D721Med (cell line): ENCODE measurements at places on chromosomes 12 and 14.
A peak's percentile ranks its signal among the peaks of the same experiment; 100 is the strongest.

DNA sequence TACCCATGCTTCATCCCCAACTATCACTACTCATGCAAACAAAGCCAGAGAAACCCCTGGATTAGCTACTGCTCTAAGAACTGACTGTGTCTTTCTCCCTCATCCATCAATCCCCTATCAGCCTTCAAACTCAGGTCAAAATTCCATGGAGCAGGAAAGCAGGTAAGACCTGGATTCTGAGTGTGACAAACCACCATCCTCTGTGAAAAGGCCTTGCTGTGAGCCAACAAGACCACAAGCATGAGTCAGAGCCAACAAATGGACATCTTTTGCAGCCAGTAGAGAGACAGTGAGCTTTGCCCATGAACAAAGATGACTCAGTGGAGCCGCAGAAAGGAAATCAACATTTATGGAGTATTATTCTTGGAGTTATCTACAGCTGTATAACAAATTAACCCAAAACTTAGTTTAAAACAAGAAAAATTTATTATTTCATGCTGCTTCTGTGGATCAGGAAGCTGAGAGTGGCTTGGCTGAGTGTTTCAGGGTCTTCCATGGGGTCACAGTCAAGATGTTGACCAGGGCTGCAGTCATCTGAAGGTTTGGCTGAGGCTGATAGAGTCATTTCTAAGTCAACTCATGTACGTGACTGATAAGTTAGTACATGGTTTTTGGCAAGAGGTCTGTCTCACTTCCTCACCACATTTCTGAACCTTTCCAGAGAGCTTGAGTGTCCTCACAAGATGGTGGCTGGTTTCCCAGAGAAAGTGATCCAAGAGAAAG lies 61.1 kb downstream of the PITPNM2 start:
- no peak for DNase-seq

DNA sequence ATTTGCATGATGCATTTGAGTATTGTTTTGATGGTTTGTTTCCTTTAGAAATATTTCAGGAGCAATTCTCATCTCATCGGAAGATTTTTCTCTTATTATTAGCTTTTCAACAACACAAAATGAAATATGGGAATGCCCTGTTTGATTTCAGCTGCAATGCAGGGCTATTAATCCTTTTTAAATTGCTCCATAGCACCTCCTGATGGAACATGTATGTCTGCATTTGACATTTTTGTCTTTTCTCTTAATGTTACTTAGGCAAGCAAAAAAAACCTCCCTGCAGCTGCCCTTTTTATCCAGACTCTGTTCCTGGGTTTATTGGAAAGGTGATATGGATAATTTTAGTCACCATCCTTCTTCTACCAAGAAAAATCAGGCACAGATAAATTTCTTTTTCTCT lies 895.8 kb downstream of the RPS29 start:
- no peak for DNase-seq

- DNase-seq, result no peak
Observed at GRCh38 chr12:11771895-11772502, 122.5 kb downstream of the ETV6 start.

DNA sequence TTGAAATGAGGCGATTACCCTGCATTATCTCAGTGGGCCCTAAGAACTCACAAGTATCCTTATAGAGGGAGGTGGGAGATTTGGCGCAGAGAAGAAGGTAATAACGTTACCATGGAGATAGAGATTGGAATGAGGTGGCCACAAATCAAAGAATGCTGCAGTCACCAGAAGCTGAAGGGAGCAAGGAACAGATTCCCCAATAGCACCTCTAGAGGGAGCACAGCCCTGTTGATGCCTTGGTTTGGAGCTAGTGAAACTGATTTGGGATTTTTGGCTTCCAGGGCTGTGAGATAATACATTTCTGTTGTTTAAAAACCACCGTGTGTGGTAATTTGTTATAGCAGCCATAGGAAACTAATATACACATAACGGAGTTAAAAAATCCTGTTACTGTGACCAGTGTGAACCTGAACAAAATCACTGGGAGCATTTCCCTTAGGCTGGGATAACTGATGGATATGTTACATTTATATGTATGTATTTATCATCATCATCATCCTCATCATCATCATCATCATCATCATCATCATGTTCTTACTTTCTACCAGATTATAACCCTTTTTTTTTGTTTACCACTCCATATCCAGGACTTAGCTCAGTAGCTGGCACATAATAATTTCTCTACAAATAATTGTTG lies 100.3 kb downstream of the LIN7A start:
- no peak for DNase-seq

- DNase-seq, result no peak
Observed at GRCh38 chr14:87994974-87995373, 2.0 kb upstream of the GALC start.

DNA sequence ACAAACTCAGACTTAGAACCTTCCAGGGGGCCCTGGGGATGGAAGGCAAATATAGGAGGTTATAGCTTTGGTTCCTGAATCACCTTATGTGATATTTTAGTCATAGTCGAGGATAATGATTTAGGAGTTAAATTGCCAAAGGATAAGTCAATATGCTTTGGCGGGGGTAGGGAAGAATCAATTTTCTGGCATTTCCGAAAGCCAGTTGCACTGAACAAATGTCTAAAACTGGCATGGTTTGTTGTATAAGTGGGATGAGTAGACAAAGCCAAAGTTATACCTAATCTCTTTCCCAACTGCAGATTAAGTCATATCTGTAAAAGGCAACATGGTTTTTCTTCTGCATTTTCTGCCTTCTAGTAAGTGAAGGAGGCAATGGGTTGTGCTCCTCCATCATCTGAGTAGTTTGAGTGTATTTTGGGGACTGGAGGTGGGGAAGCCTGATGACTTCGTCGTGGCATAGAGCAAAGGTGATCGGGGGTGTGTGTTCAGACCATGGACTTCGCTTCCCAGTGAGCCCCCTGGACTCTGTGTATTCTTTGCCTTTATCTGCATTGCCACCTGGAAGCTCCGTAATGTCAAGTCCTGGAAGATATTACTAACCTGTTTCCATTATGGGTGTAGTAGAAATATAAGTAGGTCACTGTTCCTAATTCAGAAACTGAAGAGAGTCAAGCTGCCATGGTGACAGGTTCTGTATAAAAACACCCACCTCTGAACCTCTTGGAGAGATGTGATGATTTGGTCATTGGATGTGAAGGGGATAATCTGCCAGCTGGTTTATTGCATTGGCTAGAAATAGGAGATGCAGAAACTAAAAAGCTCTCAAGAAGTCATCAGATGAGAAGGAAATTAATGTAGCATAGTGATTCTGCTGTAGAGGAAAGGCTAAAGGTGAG lies 24.5 kb downstream of the PPFIBP1 start:
- DNase-seq, result no peak

DNA sequence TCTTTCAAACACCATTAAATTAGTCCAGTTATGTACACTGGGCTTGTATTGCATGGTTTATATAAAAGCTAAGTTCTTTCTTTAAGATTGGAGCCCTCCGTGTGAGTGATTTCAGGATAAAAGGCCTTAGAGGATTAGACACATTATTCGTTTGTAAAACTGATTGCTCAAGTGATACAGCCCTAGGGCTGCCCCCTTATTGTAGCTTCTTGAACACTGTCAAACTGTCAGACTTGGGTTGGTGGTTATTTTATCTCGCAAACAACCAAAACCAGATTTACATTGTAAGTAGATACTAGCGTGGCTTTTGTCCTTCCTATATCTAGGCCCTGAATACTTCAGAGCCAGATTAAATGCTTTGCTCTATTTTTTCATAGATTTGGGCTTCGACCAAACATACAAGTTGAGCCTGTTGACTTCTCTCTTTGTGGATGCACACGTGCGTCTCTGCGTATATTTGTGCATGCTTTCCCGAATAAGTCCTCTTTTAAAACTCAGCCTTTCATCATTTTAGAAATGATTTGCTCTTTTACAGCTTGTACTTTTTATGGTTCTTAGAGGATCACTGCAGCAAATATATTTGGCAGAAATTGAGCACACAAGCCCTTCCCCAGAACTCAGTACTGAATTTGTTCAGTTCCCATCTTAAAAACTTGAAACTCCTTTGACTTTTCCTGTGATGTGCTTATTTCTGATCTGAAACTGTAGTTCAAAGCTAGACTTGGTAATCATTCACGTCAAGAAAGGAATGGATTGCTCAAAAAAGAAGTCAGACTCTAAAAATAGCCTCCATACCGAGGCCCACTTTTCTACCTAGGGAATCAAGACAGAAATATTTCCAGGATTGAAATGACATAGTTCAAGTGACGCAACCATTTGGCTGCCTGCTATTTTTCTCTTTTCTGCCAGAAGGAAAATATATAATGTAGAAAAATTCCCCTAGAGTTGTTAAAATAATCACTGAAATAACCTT lies 129.5 kb downstream of the ETV6 start:
- DNase-seq, result no peak

DNA sequence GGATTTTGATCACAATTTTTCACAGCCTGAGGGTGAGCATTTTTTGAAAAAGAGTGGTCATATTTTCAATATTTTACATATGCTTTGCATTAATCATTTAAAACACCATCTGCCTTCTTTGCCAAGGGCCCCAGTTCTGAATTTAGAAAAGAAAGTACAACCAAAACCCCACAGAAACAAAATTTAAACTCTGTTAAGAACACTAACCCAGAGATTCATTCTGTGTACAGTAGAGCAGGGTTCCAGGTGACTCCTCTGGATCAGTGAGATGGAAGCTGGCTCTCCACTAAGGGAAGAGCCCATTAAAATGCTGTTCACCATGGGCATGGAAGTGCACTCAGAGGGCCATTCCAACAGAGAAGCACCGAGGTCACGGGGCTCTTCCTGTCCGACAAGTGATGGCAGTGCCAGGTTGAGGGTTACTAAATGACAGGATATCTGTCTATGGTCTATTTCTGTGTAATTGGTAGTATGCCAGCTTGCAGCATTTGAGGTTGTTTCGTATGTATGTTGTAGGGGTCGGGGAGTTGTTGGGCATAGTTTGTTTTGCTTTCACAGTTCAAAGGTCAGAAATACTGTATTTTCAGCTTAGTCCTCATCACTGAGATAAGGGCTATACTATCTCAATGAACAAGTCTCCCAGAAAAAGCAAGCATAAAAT lies 95.9 kb downstream of the SLC35F4 start:
- no peak for DNase-seq

- no peak for DNase-seq
Observed at GRCh38 chr12:92493816-92494215, 209.0 kb upstream of the PLEKHG7 start.

DNA sequence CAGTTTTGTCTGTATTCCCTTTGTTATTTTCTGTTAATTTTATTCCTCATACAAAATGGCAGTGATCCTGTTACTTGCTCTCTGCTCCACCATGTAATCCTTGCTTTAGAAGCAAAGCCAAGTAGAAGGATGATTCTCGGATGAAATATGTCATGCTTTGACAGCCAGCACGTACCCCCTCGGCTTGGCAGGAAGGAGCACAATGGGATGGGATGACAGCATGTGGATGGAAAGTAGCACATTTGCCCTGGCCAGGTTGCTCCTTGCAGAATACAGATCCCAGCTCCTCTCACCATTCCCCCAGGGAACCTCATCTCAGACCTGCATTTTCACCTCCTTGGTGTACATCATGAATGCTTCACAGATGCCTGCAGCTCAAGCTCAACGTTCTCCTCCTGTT lies 35.1 kb upstream of the ATF1 start:
- no peak for DNase-seq

DNA sequence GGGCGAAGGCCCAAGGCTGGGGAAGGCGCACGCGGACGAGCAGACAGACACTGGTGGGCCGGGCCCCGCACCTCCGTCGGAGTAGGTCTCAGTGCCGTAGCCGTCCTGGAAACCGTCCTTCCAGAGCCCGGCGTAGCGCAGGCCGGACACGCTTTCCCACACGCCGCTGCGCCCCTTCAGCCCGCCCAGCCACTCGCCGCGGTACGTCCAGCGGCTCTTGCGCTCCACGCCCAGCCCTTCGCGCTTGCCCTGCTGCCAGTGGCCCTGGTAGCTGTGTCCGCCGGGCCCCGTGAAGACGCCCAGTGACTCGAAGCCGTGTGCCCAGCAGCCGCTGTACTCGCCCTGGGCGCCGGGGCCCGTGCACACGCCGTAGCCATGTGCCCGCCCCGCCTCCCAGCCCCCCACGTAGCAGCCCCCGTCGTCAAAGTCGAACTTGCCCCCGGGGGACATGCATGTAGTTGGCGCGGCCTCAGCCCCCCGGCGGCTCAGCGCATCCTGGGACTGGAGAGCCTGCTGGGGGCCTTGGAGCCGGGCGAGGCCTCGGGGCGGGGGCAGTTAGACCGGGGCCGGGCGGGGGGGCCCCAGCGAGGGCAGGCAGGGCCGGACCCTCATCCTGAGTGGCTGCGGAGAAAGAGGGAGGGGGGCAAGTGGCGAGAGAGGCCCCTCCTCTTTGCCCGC lies 1.4 kb downstream of the JPH4 start:
- peak; percentile 73 for DNase-seq

DNA sequence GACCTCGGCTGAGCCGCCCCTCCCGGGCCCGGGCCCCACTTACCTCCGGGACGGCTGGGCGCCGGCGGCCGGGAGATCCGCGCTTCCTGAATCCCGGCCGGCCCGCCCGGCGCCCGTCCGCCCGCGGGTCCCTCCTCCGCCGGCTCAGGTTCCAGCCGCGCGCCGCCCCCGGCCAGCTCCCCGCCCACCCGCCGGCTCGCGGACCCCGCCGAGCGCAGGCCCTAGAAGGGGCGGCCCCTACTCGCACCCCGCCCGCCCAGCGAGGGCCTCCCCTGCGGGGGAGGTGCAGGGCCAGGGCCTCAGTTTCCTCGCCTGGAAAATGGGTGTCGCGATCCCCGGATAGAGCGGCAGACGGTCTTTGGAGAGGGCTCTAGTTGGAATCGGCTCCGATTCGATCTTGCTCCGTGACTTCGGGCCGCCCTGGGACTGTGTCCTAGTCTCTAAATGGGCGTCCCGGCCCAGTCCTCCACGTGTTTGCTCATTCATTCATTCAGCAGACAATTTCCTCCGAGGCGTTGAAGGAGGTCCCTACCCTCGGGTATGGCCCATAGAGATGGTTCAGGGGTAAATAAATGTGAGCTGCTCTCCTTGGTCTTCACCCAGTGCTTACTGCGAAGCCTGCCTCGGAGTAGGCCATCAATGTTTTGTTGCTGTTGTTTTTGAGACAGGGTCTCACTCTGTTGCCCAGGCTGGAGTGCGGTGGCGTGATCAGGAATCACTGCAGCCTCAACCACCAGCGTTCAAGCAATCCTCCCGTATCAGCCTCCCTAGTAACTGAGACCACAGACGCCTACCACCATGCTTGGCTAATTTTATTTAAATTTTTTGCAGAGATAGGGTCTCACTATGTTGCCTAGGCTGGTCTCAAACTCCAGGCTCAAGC lies at the start of gene TRPV4:
Gene TRPV4 (minus strand): TSS at position 92 of the 883 bp plus-strand sequence. CDS start 18,602 bp downstream, outside the sequence.
- DNase-seq, result no peak

- DNase-seq, result no peak
Observed at GRCh38 chr12:108635201-108635996, 1.7 kb upstream of the SELPLG start.

- DNase-seq, result no peak
Observed at GRCh38 chr12:64392221-64392620, 1.7 kb upstream of the C12orf56 start.

GRCh38 chr12:88241862-88242570 lies 99.9 kb downstream of the TMTC3 start:
- no peak for DNase-seq

DNA sequence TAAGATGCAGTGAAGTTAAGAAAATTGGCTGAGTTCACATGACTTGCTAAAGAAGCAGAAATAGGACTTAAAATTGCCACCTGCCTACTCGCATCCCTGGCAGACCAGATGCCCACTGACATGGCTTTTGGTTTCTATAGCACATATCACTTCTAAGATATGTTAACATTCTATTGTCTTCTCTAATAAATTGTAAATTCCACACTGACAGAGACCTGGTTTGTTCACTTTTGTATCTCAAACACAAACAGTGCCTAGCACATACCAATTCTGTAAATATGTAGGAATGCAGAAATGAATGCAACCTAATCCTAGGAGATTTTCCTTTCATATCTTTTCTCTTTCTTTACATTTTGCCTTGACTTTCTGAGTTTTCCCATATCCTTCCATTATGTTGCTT lies 1047.6 kb downstream of the AACS start:
- no peak for DNase-seq
